ENCODE measurements at places on chromosomes 7 and 10.

- DNase-seq = peak; percentile 51
Measured at GRCh38 chr7:139358541-139359365, 941 bp upstream of the LUC7L2 start.

GRCh38 chr7:78413568-78413967 lies 615.0 kb downstream of the PHTF2 start:
- DNase-seq = no peak

GRCh38 chr7:14551310-14551709 lies 351.2 kb downstream of the DGKB start:
- DNase-seq = no peak

DNA sequence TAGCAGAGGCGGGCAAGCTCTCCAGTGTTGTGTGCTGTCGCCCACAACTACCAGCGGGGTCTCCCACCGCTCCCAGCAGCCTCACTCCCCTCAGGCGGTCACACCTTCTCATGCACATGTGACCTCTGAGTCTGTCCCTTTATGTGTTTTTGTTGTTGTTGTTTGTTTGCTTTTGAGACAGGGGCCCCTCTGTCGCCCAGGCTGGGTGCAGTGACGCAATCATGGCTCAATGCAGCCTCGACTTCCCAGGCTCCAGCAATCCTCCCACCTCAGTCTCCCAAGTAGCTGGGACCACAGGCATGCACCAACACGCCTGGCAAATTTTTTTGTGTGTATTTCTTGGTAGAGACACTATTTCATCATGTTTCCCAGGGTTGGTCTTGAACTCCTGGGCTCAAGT lies 1.5 kb downstream of the CPSF4 start:
- no peak for DNase-seq
